Stimulated activated CD8-positive, alpha-beta memory T cell treated with anti-CD3 and anti-CD28 coated beads, Interleukin-12 subunit alpha, Interleukin-12 subunit beta, amount 100 ng/mL, for 1 hour (primary cell): ENCODE measurements at places on chromosomes 7 and 10.
A peak's percentile ranks its signal among the peaks of the same experiment; 100 is the strongest.

- DNase-seq, result no peak
Observed at GRCh38 chr10:48455392-48456151, 149.1 kb downstream of the MAPK8 start.

DNA sequence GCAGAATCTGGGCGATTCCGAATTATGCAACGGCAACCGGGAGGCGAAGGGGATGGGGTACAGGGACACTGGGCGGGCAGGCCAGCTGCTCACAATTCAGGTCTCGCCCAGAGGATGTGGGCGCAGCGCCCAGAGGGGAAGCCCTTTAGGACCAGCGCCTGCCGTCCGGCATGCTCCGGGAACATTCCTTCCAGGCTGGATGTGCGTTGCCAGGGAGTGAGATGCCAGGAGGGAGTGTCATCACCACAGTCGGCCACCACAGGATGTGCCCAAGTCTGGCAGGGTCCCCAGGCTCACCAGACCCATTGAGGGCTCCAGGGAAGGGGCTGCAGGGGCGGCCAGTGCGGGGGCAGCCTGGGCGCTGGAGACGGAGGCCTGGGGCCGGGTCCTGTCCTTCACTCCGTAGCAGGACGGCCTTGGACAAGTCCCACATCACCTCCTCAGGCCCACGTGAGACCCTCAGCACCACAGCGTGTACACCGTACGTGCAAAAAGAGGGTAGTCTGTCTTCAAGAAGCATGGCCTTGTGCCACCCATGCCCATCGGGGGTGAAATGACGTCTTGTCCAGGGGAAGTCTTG lies 63.9 kb downstream of the FOXL3 start:
- no peak for DNase-seq

DNA sequence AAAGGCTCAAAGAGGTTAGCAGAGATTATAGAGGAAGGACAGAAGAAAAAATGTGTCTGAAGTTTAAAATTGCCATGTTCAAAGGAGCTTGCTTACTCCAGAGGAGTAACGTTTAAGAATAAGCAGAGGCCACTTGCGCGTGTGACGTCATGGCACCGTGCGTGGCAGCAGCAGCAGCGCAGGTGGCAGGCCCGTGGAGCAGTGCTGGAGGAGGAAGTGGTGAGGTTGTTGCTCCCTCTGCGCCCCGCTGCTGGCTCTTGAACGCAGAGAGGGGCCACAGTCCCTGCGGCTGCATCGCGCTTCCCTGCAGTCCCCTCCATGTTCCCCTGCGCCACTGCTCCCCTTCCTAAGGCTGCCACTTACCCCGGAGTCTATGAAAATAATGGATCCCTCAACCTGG lies 37.5 kb downstream of the GDI2 start:
- peak; percentile 60 for DNase-seq

DNA sequence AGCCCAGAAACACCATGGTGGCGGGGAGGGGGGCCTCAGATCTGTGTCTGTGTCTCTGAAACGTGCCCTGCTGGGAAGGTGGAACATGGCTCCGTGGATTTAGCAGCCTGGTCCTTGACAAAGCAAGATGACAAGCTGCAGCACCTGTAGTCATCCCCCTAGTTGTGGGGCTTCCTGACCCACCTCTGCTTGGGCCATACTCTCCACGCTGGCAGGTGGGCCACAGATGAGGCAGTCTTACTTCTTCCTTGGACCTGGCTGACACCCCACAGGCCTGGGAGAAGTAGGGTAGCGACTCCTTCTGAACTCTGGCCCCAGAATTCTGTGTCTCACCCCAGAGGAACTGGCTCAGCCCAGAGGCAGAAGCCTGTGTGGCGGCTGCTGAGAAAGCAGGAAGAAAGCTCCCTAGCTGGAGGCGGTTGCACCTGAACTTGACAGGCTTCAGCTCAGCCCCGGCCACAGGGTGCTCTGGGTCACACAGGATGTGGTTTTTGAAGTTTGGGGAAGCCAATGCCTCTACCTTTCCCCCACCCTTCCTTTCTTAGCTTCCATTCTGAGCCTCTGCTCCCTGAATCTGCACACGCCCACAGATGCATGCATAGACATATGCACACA lies 113.9 kb downstream of the ABLIM1 start:
- peak; percentile 51 for DNase-seq

GRCh38 chr10:114687459-114687858 lies 29.4 kb upstream of the ABLIM1 start:
- DNase-seq, result no peak

DNA sequence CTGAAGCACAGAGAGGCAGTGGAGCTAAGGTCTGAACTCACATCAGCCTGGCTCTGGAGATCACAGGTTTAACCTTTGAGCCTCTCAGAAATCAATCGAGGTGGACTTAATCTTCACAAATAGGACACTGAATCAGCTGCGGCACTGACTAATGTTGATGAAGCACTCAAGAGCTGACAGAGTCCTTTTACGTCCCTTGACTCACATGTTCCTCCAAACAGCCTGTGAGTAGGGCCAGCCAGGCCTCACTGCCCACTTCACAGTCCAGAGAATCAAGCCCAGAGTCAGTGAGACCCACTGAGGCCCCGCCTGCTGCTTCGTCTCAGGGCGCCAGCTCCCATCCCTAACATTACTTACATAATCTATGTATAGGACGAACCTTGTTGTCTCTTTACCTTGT lies 63.1 kb downstream of the TNS3 start:
- no peak for DNase-seq

GRCh38 chr10:73597346-73597745 lies 6.2 kb upstream of the USP54 start:
- DNase-seq, result no peak

DNA sequence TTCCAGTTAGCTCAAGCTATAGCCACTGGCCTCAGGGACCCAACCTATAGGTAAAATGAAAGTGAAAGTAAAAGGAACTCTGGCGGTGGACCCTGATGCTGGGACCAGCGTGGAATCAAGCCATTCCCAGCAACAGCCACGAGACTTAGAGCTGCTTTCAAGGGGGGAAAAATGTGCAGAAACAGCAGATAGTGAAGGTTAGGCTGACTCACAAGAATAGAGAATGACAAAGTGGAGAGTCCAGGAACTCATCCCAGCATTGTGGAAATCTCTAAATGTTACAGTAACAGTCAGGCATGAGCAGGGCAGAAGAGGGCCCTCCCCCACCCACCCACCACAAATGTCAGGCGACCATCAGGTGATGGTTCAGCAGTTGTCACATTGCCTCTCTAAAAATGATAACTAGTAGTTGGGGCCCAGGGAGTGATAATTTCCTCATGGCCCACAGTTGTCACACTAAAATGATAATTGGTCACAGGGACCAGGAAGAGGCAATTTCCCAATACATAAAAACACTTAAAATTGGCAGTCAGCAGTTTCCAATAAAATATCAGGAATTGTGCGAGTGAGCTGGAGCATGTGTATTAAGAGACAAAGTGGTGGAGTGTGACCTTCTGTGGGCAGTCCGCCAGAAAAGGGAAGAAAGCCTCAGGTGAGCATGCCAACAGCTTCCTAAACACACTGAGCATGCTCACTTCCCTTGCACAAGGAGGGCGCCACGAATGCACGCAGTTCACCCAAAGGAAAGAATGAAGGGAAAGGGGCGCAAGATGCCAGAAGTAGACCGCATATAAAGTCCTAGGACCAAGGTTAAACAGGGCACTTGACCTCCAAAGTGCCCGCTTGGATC lies 129.8 kb upstream of the PPP1R3A start:
- DNase-seq, result no peak

- no peak for DNase-seq
Observed at GRCh38 chr10:75431180-75432111, at the start of gene LRMDA. Gene LRMDA, plus strand, starts transcription at chr10:75431624.

GRCh38 chr7:66669088-66669487 lies 40.4 kb downstream of the KCTD7 start:
- no peak for DNase-seq

GRCh38 chr10:121168545-121169216 lies 317.5 kb downstream of the WDR11 start:
- no peak for DNase-seq

DNA sequence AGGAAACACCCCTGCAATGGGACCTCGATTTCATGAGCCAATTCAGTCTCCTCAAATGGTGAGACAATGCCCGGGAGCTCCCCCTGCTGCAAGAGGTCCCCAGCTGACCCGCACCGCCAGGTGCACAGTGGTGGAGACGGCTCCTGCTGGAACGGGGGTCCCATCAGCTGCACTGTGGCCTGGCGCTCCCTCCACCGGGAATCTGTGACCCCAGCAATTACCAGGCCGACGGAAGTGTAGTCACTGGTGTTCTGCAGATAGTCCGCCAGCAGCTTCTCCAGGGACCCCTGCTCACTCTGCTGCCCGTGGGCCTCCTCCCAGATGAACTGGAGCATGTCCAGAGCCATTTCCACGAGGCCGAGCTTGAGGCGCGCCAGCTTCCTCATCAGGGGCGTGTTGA lies 64.9 kb upstream of the NKX6-2 start:
- DNase-seq, result no peak

- no peak for DNase-seq
Observed at GRCh38 chr7:44307301-44307900, 18.0 kb downstream of the CAMK2B start.

DNA sequence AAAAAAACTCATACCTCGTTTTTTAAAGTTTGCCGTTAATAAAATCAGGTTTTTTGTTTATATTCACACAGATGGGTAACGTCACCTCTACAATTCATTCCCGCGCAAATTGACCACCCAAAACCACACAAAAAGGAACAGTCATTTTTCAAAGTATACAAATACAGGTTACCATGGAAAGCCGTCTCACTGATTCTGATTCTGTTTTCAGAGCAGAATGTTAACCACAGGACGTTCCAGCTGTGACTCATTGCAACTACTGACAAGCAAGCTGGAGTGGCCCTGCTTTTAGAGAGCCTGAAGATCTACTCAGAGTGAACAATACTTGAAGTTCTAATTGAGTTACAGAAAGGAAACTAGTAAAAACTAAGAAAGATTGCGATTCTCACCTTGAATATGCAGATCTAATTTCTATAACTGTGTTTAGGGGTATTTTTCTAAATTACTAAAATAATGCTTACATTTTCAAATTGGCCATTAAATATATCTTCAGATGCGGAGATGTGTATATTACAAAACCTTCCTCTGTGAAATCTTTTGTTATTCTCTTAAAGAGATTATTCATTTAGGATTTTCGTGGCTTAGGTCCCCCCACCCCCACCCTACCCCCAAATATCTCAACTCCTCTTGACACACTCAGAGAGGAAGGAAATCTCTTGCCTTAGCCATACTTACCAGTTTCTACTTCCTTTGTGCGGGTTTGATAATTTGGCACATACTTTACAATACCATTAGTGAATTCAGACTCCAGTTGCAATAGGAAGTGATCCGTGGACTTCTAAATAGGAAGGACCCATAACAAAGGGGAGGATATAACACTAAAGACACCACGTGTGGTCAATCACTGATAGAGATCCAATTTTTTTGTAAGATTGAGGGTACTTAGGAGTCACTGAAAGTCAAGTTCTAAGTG lies 106.0 kb downstream of the CUBN start:
- DNase-seq, result peak; percentile 78

DNA sequence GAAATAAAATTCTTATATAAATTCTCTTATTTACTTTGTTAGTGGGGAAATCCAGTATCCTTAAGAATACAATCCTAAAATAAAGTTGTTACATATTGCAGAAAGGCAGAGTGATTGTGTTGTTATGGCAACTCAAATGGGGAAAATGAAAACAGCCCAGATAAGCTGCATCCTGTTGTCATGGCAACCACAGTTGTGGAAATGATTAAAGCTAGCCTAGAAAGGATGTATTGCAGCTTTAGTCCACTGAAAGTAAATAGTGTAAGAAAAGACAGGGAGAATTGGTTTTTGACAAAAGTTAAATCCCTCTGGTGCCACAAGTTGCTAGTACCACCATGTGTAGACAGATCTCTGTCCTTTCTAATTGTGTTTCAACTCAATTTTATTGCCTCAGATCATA lies 43.2 kb downstream of the BTRC start:
- peak; percentile 12 for DNase-seq

GRCh38 chr10:6136215-6137201 lies 47.7 kb downstream of the RBM17 start:
- DNase-seq, result no peak

- DNase-seq, result no peak
Observed at GRCh38 chr10:13327534-13327933, 20.6 kb downstream of the SEPHS1 start.

- peak; percentile 18 for DNase-seq
Observed at GRCh38 chr10:92242910-92243671, 47.8 kb downstream of the CPEB3 start.

- DNase-seq, result no peak
Observed at GRCh38 chr10:77027141-77027540, 610.5 kb downstream of the KCNMA1 start.

- DNase-seq, result no peak
Observed at GRCh38 chr7:27518561-27519350, 143.9 kb downstream of the HIBADH start.

- DNase-seq, result no peak
Observed at GRCh38 chr10:74544106-74544505, 282.3 kb upstream of the KAT6B start.

GRCh38 chr10:75352650-75353049 lies 48.9 kb downstream of the ZNF503 start:
- no peak for DNase-seq

- no peak for DNase-seq
Observed at GRCh38 chr7:128442356-128442755, 13.3 kb upstream of the HILPDA start.

DNA sequence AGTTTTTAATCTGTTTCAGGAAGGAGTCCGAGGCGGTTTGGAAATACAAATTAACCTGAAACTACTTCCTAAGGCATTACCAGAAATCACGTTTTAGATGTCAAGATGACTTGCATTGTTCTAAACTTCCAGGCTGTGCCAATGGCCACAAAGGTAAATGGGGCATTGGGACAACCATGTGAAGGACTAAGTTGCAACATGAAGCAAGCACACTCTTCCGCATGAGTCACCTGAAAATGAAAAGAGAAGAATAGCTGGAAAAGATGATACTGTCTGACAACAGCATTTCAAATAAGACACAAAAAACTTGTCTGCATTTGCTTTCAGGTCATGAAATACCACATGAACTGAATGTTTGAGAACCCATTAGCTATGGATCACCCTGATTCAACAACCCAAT lies 262.1 kb downstream of the AHR start:
- DNase-seq, result no peak

GRCh38 chr7:106731187-106731586 lies 70.2 kb upstream of the CCDC71L start:
- no peak for DNase-seq

GRCh38 chr7:82528577-82529310 lies 85.2 kb upstream of the CACNA2D1 start:
- no peak for DNase-seq

DNA sequence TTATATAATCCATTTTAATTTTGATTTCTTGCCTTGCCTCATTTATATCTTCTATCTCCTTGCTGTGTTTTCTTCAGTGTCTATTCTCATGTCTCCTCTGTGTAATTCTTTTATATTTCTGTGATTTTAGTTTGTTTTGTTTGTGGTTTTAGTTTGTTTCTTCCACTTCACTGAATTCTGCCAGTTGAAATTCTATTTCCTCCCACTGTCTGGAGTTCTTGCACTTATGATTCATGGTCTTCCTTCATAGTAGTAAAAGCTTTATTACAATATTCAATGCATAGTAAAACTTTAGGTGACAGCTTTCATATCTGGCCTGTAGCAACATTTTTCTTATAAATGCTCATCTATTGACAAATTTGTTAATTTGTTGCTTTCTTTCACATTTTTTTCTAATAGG lies 113.3 kb downstream of the MAGI2 start:
- no peak for DNase-seq

- DNase-seq, result no peak
Observed at GRCh38 chr10:12597788-12598765, 248.7 kb downstream of the CAMK1D start.
